ENCODE measurements at places on chromosomes 2 and 18. TPM values are rescaled to one million over a fixed set of nuclear protein-coding genes. Genes with fewer than 3 reads are reported as not detected.
A peak's percentile ranks its signal among the peaks of the same experiment; 100 is the strongest.

DNA sequence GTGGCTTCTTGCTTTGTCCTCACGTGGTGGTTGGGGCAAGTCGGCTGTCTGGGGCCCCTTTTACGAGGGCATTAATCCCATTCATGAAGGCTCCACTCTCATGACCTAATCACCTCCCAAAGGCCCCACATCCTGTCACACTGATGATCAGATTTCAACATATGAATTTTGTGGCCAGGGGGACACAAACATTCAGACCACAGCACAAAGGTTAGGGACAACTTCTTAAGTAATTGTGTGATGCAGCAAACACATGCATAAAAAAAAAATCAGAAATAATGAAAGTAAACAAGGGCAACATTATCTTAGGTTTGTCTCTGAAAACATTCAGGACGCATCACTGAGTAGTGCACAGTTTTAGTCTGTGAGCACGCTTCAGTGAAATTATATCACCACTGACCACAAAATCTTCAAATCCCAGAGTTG lies 54.2 kb upstream of the FRZB start:
- H3K27me3 ChIP-seq: no peaks in the 10 kb centered on the region
- no peak overlapping the region for H3K27ac ChIP-seq
- no peak overlapping the region for H3K4me3 ChIP-seq
- H3K4me1 ChIP-seq: no peaks in the 10 kb centered on the region

DNA sequence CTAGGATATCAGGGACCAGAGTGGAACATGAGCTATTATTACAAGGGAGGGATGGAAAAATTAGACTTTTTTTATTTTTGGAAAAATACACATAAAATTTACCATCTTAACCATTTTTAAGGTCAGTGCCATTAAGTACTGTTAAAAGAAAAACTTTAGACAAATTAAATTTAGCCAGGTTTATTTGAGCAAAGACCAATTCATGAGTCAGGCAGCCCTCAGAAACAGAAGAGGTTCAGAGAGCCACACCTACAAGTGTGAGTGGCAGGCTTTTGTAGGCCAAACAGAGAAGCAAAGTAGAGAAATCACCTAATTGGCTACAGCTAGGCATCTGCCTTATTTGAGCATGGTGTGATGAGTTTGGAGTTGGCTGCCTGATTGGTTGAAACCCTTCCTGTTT lies 301.3 kb upstream of the RAB12 start:
- H3K27ac ChIP-seq: no peak overlapping the region
- H3K4me3 ChIP-seq: no peak overlapping the region
- H3K36me3 ChIP-seq: no peaks in the 10 kb centered on the region
- no peaks in the 10 kb centered on the region for H3K4me1 ChIP-seq

GRCh38 chr2:88765154-88765888 lies 73.8 kb downstream of the RPIA start:
- no peaks in the 10 kb centered on the region for H3K27me3 ChIP-seq
- no peaks in the 10 kb centered on the region for H3K4me1 ChIP-seq
- H3K4me3 ChIP-seq: peak overlapping the region; percentile 64

- H3K4me3 ChIP-seq: no peak overlapping the region
- peak overlapping the region; percentile 77 for H3K27ac ChIP-seq
- H3K4me1 ChIP-seq: no peaks in the 10 kb centered on the region
- no peaks in the 10 kb centered on the region for H3K36me3 ChIP-seq
Measured at GRCh38 chr18:57792631-57793301, 10.3 kb downstream of the ATP8B1 start.

Gene CNTNAP5
- total RNA-seq: not detected

Gene PPP1CB
- 189 TPM for total RNA-seq

Gene LBX2
- total RNA-seq: 0.29 TPM

- no peak overlapping the region for H3K4me3 ChIP-seq
- H3K4me1 ChIP-seq: no peaks in the 10 kb centered on the region
- no peaks in the 10 kb centered on the region for H3K36me3 ChIP-seq
- no peaks in the 10 kb centered on the region for H3K27me3 ChIP-seq
- H3K27ac ChIP-seq: no peak overlapping the region
Measured at GRCh38 chr2:241659150-241659739, 21.8 kb downstream of the ATG4B start.

Gene NAT8
- total RNA-seq: not detected

Gene BOK
- 77.6 TPM for total RNA-seq

DNA sequence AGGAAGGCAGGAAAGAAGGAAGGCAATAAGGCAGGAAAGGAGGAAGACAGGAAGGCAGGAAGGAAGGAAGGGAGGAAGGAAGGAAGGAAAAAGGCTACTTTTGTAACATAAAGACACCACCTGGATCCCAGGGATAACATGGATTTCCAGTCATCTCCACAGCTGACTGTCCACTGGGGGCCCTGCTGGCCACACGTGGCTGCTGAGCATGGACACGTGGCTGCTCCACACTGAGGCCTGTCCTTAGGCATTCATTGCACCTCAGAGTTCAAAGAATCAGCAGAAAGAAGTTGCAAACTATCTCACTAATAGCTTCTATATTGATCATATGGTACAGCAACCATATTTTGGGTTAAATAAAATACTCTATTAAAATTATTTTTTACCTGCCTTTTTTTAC lies 130.2 kb upstream of the SALL3 start:
- H3K27me3 ChIP-seq: peaks cover 6% of the 10 kb centered on the region
- no peak for DNase-seq
- no peak overlapping the region for H3K27ac ChIP-seq

DNA sequence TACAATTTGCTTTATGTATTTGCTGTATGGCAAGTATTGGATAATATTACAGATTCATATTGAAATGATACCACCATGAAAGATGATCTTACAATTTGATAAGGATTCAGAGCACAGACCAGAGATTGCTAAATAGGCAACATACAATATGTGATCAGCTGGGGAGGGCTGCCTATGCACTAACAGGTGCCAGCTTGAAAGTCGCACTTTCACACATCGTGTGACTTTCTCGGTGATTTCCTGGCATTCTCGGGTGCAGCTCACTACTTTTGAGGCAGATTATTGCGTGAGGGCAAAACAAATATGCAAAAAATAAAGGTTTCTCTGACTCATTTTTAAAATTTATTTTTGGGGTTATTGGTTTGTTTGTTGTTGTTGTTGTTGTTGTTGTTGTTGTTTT lies 36.0 kb downstream of the RBMS1 start:
- no peak overlapping the region for H3K4me3 ChIP-seq
- H3K27me3 ChIP-seq: no peaks in the 10 kb centered on the region
- no peak overlapping the region for H3K27ac ChIP-seq
- no peak for DNase-seq

Gene PRKAG3
- not detected for total RNA-seq

Gene GYPC
- total RNA-seq: 127 TPM

GRCh38 chr2:236659758-236660150 lies 90.1 kb downstream of the ACKR3 start:
- H3K4me1 ChIP-seq: no peaks in the 10 kb centered on the region
- H3K4me3 ChIP-seq: no peak overlapping the region
- H3K27ac ChIP-seq: no peak overlapping the region
- DNase-seq: no peak

Gene MXD1
- total RNA-seq: 10.2 TPM

- no peaks in the 10 kb centered on the region for H3K27me3 ChIP-seq
- no peak for DNase-seq
- no peak overlapping the region for H3K4me3 ChIP-seq
Measured at GRCh38 chr2:105294844-105295481, 34.6 kb downstream of the TGFBRAP1 start.

Gene CDC42EP3
- total RNA-seq: 35.7 TPM

Gene KCNS3
- 76.4 TPM for total RNA-seq

DNA sequence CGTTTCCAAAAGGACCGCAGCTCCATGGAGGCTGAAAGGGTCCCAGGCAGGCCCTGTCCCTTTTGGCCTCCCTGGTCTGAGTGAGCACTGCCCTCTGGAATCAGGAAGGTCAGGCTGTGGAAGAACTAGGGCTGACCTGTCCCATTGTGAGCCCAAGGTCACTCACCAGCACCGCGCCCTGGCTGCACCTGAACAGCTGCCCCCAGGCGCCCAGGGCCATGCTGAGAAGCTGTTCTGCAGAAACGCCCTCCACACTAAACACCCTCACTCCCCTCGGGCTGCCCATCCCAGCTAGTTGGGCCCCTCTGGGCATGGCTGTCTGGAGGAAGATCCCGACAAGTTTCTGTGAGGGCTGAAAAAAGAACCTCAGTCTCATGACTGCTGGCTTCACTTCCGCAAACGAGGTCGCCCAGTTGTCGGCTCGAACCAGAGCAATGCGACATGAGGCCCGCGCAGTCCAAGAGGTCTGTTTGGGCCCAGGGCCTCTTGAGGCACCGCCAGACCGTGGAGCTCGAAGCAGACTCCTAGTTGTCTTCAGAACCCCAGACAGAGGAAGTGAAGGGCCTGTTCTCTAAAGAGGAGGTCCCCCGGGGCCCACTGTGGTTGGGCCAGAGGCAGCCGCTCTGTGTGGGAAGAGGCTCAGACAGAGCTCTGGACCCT lies 64.4 kb downstream of the INPP5D start:
- H3K27me3 ChIP-seq: no peaks in the 10 kb centered on the region
- DNase-seq: no peak
- no peaks in the 10 kb centered on the region for H3K36me3 ChIP-seq
- no peak overlapping the region for H3K4me3 ChIP-seq
- H3K27ac ChIP-seq: no peak overlapping the region

- H3K4me3 ChIP-seq: no peak overlapping the region
- no peak for DNase-seq
- H3K4me1 ChIP-seq: no peaks in the 10 kb centered on the region
- no peaks in the 10 kb centered on the region for H3K36me3 ChIP-seq
- H3K27me3 ChIP-seq: no peaks in the 10 kb centered on the region
Measured at GRCh38 chr2:62688771-62689170, 16.7 kb upstream of the EHBP1 start.

DNA sequence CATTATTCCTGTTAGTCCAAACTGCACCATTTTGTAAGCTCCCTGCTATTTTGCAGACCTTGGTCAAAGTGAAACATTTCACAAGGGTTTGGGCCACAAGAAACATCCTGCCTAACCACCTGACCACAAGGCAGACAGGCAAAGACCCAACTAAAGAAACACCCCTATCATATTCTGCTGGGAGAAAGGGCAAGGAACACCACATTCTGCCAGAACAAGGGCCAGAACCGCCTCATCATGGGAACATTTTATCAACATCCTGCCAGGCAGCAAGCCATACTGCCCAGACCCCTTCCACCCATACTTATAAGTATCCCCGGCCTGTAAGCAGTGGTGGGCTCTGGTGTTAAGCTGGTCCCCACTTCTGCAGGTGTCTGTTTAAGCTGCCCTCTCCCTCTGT lies 12.0 kb upstream of the RAB31 start:
- DNase-seq: no peak
- no peaks in the 10 kb centered on the region for H3K27me3 ChIP-seq
- no peak overlapping the region for H3K4me3 ChIP-seq

- DNase-seq: no peak
- no peak overlapping the region for H3K4me3 ChIP-seq
- H3K4me1 ChIP-seq: peaks cover 1% of the 10 kb centered on the region
- H3K36me3 ChIP-seq: no peaks in the 10 kb centered on the region
Measured at GRCh38 chr2:43111788-43112554, 114.4 kb downstream of the ZFP36L2 start.

GRCh38 chr2:227817850-227818674 lies 4.4 kb downstream of the CCL20 start:
- no peaks in the 10 kb centered on the region for H3K36me3 ChIP-seq
- no peak overlapping the region for H3K4me3 ChIP-seq
- H3K27me3 ChIP-seq: peaks cover 12% of the 10 kb centered on the region
- DNase-seq: peak; percentile 84
- H3K27ac ChIP-seq: peak overlapping the region; percentile 4

Gene POTEI
- 0.98 TPM for total RNA-seq

DNA sequence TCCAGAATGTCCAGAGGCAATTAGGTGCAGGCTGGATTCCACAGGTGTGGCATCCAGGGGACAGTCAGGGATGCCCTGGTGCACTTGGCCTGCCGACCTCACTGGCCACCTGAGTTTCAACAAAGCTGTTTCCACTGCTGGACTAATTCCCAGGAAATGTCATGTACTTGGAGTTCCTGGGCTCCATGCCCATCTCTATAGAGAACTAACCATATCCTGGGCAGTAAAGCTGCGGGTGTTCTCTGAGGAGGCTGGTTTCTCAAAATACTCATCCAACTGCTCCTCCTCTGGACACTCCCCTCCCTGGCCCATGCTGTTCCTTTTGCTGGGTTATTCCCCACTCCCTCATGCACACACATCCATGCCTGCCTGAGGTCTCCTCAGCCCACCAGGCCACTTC lies 161.9 kb upstream of the SKOR2 start:
- H3K4me1 ChIP-seq: no peaks in the 10 kb centered on the region
- H3K36me3 ChIP-seq: no peaks in the 10 kb centered on the region
- peaks cover 15% of the 10 kb centered on the region for H3K27me3 ChIP-seq
- no peak overlapping the region for H3K27ac ChIP-seq
- H3K4me3 ChIP-seq: no peak overlapping the region

DNA sequence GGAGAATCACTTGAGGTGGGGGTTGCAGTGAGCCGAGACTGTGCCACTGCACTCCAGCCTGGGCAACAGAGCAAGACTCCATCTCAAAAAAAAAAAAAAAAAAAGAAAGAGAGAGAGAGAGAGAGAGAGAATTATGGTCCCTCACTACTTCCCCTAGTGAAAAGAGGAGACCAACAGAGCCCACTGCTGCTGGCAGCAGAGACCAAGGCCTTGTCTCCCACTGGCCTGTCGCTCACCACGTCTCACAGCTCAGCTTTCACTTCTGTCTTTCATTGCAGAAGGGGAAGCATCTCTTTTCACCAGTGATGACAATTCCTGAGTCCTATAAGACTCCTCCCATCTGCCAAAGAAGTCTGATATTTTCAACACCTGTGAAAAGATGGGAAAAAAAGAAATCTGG lies 81.3 kb downstream of the CLHC1 start:
- no peaks in the 10 kb centered on the region for H3K4me1 ChIP-seq
- no peaks in the 10 kb centered on the region for H3K27me3 ChIP-seq
- DNase-seq: no peak

DNA sequence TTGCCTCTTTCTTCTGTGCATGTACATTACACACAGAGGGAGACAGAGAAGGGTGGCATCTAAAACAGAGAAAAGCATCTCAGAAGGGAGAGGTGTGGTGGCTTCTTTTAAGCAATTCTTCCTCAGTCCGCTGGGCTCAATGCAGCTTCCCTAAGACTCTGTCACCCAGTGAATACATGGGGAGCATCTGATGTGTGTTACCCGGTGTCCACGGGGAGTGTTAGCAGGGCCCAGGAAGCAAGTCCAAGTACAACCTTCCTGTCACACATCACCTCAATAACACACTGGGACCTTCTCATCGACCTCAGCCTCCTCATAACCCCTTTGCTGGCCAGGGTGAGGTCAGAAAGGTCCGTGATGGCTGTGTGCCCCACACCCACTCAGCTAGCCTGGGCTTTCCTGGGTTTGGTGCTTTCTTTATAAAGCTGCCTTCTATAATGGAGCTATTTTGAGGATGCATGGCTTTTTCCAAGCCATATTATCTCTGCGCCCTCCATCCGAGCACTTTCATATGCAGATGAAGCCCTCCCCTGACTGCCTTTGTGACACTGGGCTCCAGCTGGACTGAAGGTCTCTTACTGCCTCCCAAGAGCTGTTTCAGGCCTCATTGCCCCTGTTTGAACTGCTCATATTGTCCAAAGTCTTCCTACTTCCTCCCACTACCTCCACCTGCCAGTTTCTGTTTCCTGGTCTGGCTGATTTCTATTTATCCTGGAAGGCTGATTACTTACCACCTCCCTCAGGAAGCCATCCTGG lies 21.4 kb downstream of the TNFRSF11A start:
- H3K27ac ChIP-seq: no peak overlapping the region
- no peaks in the 10 kb centered on the region for H3K27me3 ChIP-seq
- H3K4me3 ChIP-seq: no peak overlapping the region

Gene UGT1A4
- total RNA-seq: not detected

All from breast epithelium (tissue), 4 donors.